Natural killer cell (primary cell): ENCODE measurements at places on chromosomes 1 and 21.

GRCh38 chr1:208928349-208929010, 655.0 kb upstream of the CAMK1G start:
- no peak for DNase-seq

DNA sequence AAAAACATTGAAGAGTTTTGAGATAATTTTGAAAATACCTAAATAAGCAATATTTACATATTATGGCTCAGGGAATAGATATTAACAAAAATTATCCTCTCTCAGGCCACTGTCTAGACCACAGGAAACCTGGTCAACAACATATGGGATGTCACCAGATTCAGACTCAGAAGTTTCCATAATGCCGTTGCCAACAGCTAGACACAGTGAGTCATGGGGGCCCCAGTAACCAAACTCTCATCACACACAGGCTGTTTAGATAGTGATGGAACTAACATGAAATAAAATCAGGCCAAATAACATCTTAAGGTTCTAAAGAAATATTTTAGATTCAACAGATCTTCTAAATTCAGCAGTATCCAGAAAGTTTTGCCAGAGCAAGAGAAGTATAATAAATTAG, 681.7 kb upstream of the ADAMTS5 start:
- DNase-seq, result no peak

DNA sequence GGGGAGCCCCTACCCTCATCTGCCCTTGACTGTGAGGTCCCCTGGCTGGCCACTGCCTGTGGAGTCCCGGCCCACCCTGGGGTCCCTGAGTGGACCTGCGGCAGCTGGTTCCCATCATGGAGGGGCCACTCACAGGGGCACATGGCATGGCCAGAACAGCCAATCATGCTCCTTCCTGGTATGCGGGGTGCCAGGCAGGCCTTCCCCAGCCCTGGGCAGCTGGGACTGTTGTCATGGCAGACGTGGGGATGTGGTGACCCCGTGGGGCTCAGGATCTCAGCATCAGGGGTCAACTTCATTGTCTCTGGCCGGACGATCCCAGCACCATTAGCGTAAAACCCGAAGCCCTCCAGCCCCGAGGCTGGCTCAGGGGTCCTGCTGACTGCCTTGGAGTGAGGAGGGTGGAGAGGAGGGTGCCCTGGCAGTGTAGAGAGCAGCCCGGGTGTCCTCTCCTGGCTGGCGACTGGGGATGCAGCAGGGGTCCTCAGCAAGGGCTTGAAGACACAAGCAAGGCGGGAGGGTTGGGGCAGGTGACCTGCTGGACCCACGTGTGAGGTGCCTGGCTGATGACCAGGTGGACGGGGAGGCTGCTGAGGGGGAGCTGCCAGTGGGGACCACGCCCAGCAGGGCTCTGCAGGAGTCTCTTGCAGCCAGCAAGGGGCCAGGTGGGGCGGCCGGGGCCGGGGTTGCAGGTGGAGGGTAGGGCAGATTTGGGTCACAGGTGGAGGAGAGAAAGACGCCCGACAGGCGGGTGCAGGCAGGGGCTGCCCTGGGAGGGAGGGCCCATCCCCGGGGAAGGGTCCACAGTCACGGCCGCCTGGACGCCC, 45.1 kb downstream of the TRIM11 start:
- DNase-seq, result no peak

GRCh38 chr1:225950905-225951497, 10.0 kb upstream of the LEFTY2 start:
- no peak for DNase-seq

DNA sequence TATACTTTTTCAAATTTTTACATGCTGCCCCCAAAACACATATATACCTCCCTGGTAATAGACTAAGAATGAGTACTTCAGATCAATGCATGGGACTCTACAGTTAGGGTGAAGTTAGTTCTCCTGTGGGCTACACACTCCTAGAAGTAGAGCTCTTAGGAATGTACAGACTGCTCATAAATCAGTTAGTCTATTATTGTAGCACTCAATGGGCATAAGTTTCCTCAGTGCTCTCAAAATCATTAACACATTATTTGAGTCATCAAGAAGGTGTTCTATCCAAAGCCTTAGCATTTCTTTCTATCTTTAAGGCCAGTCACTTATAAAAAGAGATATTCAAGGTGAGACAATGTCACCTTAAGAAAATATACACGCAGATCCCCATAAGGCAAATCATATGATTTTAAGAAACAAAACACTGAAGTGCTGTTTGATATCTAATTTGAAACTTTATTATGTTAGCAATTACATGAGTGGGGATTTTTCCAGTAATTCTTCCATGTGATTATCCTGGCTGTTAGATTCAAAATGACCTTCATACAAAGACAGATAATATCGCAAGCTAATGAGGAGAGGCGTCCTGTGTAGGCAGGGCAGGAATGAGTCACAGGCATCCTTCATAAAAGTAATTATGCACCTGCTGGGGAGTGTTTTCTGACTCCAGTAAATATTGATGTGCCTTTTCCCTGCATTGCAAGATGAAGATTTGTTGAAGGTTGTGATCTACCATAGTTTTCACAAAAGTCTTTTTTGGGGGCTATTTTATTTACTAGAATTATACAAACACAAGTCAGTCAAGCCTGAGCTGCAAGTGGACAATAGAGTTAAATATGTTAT, 167.2 kb upstream of the ATP1B1 start:
- no peak for DNase-seq

GRCh38 chr1:26848941-26849774, 13.8 kb upstream of the SFN start:
- DNase-seq, result no peak

DNA sequence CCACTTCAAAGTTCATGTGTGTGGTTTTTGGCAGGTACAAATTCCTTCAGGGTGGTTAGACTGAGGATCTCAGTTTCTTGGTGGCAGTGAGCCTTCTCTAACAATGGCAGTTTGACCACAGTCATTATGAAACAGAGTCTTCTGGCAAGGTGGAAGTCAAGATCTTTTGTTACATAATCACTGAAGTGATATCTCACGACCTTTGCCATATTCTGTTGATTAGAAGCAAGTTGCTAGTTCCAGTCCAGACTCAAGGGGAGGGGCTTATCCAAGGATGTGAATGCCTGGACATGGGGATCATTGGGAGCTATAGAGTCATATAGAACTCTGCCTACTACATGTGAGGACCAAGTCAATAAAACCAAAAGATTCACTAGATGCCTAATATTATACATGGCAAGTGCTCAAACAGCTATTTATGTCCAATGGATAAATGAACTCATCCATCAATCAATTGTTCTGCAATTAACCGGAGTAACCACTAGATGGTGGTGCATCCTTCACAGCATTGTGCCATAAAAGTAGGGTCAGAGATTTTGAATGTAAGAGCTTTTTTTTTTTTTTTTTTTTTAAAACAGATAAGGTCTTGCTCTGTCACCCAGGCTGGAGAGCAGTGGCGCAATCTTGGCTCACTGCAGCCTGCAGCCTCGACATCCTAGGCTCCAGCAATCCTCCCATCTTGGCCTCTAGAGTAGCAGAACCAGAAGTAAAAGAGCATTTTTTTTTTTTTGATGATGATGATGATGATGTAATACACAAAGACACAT, 131.9 kb downstream of the CRB1 start:
- DNase-seq, result no peak

DNA sequence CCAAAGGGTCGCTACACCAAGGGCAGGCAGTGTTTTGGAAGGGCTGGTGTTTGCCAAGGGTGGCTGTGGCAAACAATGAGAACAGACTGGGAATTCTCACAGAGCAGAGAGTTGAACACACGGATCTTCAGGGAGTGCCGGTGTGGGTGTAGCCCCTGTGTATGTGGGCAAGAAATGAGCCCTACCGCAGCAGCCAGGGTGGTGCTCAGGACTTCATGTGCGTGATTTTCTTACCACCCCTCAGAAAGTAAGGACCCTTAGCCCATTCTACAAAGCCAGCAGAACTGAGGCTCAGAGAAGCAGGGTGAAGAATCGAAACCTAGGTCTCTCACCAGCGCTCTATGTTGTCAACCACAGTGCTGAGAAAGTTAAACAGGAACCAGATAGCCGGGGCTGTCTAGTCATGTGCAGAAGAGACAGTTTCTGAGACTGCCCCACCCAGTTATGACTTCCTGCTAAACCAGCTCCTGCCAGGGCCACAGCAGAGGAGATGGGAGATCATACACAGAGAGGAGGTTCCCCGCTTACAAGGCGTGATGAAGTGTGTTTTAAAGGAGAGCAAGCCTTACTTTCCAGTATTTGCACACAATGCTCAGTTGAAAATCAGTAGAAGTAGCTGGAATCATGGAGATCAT, 21.9 kb upstream of the MORC3 start:
- peak; percentile 91 for DNase-seq

GRCh38 chr21:40152476-40152875, 285.2 kb downstream of the PCP4 start:
- no peak for DNase-seq
